ENCODE measurements at places on chromosomes 3 and 15.

DNA sequence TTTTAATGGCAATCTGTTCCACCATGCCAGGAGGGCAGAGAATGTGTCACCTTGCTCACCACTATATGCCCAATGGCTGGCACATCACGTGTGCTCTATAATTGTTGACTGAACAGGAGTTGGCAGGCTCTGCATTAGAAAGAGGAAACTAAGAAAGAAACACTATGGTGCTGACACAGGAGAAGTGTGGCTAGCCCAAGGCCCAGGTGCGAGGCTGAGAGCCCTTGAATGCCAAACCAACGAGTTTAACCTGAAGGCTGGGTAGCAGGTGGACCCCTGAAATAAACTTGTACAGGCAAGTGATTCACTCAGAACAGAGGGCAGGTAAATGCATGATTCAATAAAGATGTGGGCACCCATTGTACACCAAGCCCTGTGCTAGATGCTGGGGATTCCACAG lies 2.4 kb downstream of the CHCHD4 start:
- DNase-seq: no peak

DNA sequence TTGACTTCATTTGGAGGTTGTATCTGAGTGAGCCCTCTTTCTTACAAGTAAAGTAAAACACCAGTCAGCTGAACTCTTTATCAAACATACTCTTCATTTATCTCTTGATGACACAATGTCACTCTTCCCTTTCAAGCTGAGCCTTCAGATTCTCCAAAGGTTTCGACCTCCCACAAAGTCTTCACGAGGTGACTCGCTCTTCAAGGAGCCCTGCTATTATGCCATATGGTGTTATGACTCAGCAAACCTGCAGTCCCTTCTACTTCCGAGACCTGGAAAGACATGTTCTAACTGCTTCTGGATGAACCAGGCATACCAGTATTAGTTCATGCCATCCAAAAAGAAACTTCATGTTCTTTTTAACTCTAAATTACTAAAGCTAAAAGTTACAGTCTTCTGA lies 23.1 kb downstream of the AADAC start:
- peak; percentile 80 for DNase-seq

- DNase-seq: no peak
Observed at GRCh38 chr3:15527031-15527459, 5.5 kb upstream of the COLQ start.

DNA sequence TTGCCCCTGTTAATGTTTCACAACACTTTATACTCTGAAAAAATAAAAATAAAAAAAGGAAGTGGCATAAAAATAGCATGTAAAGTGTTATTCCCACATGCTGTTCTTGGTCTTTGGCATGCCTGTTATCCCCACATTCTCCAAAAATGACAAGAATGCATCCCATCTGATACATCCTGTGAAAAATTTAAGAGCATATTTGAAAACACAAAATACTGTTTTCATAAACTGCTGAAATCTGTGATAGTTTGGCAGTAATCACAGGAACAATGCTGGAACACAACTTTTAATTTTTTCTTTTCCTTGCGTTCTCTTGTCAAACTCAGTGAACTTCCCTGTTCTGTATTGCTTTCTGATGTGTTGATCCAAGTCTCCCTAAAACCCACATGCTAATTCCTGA lies 288.8 kb downstream of the ROBO2 start:
- peak; percentile 46 for DNase-seq

- DNase-seq: peak; percentile 63
Observed at GRCh38 chr15:73599934-73600333, 33.3 kb downstream of the NPTN start.

DNA sequence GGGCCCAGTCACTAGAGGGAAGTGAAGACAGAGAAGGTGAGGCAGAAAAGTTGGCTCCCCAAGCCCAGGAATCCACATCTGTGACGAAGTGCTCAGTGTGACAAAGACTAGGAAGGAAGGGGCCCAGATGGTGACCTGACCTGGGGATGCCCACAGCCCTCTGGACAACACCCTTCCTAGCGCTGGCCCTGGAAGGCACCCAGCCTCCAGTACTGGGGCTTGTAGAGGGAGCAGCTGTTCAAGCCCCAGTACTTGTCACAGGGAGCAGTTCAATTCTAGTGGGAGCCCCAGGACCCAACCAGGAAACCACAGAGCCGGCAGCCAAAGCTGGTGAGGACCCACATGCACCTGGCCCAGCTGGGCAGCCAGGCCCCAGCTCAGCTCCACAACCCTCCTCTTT lies 190.8 kb downstream of the XXYLT1 start:
- no peak for DNase-seq

DNA sequence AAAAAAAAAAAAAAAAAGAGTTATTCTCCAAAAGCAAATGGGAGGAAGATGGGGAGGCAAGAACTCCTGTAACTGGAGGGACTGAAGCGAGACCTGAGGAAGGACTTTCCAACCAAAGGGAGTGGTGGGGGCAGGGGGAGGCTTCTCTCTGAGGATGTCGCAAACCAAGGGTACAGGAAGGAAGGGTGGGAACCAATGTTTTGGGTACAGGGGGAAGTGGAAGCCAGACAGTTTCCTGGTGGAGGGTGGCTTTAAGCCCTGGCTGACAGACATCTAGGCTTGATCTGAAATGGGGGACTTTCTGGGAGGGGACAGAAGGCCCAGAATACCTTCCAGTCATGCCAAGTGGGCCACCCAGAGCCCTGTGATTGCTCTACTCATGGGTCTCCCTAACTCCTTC lies 27.0 kb downstream of the VIPR1 start:
- no peak for DNase-seq

DNA sequence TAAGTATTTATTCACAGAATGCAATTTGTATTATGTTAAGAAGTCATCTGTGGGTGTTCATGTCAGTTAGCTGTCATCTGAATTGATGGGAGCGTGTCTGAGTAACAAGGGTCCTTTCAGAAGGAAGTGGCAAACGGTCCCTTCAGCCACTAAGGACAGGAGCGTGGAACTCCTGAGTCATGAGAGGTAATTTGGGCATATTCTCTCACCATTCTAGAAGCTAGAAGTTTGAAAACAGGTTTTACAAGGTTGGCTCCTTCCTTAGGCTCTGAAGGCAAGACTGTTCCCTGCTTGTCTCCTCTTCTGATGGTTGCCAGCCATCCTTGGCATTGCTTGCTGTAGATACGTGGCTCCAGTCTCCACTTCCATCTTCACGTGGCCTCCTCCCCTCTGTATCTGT lies 19.7 kb downstream of the ABHD2 start:
- no peak for DNase-seq

DNA sequence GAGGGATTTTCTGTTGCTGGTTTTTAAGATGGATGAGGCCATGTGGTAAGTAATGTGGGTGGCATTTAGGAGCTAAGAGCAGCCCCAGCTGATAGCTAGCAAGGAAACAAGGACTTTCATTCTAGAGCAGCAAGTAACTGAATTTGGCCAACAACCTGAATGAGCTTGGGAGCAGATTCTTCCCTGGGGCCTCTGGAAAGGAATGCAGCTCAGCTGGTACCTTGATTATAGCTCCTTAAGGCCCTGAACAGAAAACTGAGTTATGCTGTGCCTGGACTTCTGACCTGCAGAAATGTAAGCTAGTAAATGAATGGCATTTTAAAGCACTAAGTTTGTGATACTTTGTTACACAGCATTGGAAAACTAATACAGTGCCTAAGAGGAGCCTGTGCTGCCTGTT lies 565.5 kb downstream of the PDCD6IP start:
- no peak for DNase-seq

GRCh38 chr15:66603301-66604179 lies 37.7 kb upstream of the LCTL start:
- peak; percentile 60 for DNase-seq

- DNase-seq: no peak
Observed at GRCh38 chr15:90161950-90162361, 39.2 kb upstream of the SEMA4B start.

GRCh38 chr3:135694142-135694541 lies 271.4 kb upstream of the PPP2R3A start:
- no peak for DNase-seq

DNA sequence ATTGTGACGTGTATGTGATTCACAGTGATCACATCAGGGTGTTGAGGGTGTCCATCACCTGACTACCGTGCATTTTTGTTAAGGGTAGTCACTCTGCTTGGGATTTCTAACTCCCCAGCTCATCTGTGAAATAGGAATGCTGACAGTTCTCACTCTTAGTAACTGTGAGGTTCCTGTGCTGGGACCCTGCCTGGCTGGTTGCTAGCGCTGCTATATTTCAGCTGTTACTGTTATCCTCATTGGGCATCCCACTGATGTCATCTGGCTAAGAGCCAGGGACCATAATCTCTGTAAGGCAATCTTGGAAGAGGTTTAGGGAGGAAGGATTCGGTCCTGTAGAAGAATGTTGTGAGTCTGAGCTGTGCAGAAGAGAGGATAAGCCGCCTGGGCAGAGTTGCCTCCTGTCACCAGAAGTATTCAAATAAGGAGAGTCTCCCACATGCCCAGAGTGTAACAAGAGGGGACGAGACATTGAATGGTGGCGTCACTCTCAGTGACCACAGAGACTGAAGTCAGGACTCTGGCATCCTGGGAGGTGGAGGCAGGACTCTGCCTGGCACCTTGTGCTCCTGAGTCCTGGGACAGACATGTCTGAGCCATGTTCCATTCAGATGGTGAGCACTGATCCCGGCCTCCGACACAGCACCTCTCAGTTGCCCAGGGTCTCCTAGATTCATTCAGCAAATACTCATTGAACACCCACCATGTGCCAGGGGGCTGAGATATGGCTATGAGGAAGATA lies 52.2 kb downstream of the FBLN2 start:
- DNase-seq: peak; percentile 82

DNA sequence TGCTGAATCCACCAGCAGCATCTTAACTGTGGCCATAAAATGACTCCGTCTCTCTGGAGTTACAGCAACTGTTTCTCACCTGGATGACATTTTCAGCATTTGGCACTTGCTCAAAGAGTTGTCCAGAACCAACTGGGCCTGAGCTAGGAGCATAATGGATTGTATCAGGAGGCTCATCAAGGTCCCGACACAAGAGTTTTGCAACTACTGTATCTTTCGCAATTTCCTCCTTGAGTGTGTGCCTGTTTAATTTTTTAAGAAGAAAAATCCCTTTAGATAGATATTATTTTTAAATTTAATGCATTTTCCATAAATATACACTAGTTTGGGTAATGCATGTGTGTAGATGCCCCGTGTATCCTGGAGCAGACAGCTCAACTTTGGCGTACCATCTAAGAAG lies 44.3 kb upstream of the C3orf49 start:
- DNase-seq: no peak

GRCh38 chr15:81895723-81896122 lies 150.1 kb downstream of the MEX3B start:
- DNase-seq: no peak

DNA sequence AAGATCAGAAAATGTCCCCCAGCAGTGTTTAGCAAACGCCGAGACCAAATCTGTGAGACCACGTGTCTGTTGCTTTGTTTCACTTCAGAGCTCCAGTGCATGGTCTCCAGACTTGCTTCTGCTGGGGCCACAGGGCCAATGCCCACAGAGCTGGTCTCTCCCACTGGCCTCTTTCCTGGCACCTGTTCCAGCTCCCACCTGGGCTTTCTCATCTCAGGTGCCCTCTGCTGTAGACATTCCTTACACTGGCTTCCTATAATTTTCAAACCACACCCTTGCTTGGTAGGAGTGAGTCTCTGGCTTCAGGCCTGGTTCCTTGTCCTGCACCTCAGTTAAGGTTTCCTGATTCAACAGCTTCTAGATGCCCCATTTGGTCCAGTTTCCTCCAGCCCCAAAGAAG lies 243.1 kb downstream of the ADAMTS17 start:
- DNase-seq: no peak

- DNase-seq: no peak
Observed at GRCh38 chr3:195822131-195822696, 10.5 kb upstream of the MUC4 start.

DNA sequence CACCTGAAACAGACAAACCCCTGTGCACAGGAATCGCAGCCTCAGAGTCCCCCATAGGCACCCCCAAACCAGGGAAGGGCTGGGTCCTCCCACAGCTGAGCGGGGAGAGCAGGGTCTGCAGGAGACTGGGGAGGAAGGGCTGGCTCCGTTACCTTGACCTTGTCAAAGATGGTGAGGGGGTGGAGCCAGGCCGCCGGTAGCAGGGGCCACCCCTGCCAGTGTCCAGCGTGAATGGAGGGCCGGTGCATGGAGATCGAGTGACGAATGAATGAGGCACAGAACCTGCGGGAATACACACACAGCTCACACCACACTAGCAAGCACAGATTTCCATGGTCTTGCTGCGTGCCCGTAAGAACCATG lies 102.2 kb downstream of the TMEM266 start:
- DNase-seq: no peak

DNA sequence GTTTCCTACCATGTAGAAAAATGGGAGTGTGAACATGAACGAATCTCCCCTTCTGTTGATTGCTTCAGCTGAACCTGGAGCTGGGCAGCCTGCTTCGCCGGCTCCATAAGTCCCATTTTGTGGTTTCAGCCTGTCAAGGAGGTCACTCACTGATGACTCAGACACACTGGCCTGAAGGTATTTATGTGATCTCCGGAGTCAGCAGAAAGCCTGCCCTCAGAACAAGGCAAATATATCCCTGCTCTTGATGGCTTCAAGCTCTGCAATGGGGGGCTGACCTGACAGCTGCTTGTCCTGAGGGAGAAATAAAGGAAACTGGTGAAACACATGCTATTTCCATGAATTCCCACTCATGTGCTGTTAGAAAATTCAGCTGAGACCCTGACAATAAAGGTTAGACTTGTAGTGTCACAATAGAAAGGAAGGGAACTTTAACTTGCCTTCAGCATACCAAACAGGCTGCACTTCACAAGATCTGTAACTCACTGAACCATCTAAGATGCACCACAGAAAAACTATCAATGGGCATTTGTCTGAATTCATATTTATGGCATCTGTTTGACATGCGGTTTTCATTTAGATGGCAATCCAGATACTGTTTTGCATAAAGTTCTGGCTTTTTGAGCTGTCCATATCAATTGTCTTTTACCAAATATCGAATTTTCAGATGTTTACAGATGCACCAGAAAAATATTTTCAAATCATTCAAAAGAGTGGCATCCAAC lies 282.0 kb upstream of the VEPH1 start:
- DNase-seq: peak; percentile 97

- DNase-seq: peak; percentile 89
Observed at GRCh38 chr3:105364128-105364527, 2.6 kb upstream of the ALCAM start.

GRCh38 chr15:69685512-69686452 lies 233.2 kb downstream of the RPLP1 start:
- no peak for DNase-seq

- peak; percentile 63 for DNase-seq
Observed at GRCh38 chr3:45927881-45928280, 15.4 kb upstream of the CXCR6 start.

- no peak for DNase-seq
Observed at GRCh38 chr15:39974656-39975230, 40.8 kb downstream of the EIF2AK4 start.

- no peak for DNase-seq
Observed at GRCh38 chr3:179962629-179963387, 73.9 kb downstream of the PEX5L start.
